B cell (primary cell): ENCODE measurements at places on chromosomes 3 and 15.

- DNase-seq: no peak
Observed at GRCh38 chr3:151940481-151940880, 67.0 kb downstream of the SUCNR1 start.

DNA sequence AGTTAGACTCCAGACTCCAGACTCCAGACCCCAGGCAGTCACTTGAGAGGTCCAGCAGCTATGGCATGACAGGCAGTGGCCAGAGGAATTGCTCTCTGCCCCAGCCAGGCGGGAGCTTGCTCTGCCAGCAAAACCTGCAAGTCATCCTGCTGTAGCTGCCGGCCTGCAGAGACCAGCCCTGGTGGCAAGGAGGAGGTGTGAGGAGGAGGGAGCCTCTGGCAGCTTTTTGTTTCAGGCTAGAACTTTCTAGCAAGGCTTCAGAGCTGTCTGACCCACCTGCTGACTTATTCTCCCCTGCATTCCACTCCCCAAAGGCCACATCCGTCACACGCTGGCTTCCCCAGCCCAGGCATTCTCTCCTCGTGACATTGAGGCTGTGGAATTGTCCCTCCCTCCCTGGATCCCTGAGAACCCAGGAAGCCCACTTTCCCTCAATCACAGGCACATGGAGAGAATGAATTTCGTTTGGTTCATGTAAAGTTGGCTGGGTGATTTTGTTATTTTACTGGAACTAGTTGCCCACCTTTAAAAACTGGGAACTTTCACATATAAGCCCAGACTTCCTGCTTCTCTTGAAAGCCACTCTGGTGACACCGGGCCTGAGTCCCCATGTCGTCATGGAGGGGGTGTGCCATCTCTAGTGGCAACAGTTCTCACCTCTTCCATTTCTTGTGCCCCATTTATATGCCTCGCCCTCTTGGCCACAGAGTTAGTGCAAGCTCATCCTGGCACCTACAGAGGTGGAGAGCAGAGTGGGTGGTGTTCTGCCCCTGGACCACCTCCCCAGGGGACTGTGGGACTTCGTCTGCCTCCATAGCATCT is 82.7 kb downstream of the ABHD5 start:
- DNase-seq: no peak

DNA sequence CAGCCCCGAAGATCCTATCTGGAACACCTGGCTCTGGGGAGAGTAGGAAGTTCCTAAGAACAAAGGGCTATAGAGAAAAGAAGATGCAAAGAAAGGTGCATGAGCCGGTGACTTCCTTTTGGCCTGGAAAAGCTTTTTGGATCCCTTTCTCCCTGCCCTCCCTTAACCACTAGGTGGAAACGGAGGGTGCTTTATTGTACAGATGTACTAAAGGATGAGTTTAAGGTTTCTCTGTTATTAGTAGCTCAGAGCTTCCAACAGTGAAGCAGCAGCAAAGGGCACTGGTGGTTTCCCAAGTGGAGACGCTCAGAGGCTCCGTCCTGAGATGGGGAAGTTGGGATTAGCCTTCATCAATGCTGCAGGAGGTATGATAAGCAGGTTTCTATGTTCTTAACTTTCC is 5.9 kb upstream of the ADGRG7 start:
- DNase-seq: no peak

DNA sequence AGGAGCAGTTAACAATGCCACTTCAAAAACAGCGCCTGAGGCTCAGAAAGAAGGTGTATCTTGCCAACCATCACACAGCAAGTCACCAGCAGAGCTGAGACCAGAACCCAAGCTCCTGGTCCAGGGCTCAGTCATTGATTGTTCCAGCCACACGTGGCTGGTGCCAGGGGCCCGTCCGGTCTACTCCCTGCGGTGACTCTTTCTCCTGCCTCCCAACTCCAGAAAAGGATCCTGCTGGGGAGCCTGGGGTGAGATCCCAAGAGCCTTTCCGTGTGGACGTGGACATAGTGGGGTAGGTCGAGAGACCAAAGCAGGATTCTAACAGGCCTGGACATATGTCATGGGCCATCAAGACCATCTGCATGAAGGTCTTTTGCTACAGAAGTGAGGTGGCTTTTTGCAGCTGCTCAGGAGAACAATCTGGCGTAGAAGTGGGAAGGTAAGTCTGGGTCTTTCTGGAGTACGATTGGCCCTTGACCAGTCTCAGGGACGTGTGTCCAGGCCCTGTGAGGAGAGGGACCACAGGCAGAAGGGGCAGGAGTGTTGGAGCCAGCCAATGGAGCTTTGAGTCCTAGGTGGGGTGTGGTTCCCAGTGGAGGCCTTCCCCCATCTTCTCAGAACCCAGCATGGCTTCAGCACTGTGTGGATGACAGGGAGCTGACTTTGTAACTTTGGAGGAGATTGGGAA is 105.4 kb downstream of the HMG20A start:
- DNase-seq: no peak
